ENCODE measurements at places on chromosomes 3 and 15. TPM values are rescaled to one million over a fixed set of nuclear protein-coding genes. Genes with fewer than 3 reads are reported as not detected.

- DNase-seq = no peak
Measured at GRCh38 chr3:28575100-28575745, 226.6 kb upstream of the AZI2 start.

DNA sequence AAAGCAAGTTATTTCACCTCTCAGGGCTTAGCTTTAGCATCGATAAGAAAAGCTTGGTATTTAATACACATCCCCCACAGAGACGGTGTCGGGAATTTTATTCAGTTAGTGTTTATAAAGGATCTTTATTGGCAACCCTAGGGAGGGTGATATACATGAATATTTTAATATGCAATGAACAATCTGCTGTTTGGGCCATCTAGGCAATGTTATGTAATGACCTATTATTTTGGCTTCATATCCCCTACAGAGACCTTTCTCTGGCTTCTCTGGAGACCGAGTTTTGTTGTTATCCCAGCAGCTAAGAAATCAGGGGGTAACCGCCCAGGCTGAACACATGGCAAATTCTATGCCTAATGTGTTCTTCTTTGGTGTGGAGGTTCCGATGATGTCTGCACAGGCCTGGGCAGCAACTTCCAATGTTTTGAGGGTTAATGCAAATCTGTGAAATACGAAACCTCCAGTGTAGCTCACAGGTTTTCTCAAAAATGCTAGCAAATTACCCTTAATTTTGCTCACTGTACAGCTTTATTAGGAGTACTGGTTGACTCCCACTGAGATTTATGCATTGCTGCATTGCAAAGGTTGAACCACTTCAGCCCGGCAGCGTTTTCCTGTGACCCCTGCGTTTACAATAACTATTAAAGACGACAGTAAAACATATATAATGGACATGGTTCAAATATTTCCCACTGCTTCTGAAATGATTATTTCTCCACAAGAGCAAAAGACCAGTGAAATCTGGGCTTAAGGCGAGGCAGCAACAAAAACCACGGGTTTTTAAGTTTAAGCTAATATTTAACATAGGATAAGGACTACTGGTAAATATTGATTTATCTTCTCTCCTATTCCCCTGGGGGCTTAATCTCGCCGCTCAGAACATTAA lies 298.3 kb upstream of the NR2E3 start:
- DNase-seq = no peak

DNA sequence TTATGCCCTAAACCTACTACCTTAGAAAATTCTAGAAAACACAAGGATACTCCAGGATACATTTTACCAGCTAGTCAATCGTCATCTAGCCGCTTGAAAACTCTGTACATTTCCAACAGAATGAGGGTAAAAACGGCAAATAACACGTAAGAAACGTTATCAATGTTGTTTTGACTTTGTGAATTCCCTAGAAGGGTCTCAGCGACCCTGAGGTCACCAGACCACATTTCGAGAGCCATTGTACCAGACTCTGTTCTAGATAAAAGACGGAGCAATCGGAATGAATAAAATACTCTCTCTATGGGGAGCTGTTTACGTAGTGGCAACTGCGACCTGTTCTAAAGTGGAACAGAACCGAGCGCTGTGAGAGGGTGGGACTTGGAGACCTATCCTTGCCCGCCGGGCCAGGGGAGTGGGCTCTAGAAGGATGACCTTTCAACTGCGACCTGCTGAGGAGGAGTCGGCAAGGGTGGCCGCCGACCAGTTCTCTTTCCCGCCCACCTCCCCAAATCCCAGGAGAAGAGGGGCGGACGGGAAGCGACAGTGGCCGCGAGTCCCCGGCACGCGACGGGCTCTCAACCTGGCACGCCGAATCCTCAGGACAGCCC lies 778 bp upstream of the AP4E1 start:
- DNase-seq = no peak

Gene SLC24A5
- total RNA-seq = not detected

DNA sequence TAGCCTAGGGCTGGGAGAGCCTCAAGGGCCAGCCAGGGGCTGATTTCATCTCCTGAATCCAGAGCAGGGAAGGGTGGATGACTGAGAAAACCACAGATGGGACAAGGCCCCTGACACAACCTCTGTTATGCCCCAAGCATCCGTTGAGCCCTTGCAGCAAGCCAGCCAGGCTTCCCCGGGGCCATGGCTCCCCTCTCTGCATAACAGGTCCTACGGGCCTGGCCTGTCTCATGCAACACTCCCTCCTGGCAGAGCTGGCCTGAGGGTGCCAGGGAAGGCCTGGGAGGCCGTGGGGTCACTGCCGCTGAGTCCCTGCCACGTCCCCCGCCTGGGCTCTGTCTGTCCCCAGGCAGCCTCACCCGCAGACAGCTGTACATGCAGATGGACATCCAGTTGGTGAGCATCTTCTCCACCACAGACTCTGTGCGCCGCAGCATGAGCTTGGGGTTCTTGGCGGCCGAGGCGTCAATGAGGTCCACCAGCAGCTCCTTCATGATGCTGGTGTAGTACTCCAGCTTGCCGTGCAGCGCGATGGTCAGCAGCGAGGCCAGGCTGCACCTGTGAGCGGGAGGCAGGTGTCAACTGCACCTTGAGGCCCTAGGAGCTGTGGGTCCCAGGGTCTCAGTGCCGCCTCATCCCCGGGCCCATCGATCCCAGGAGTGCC lies 22.1 kb downstream of the H1-8 start:
- no peak for DNase-seq

Gene GPR62
- total RNA-seq = not detected

Gene CATSPER2
- 1.8 TPM for total RNA-seq

GRCh38 chr3:187811585-187812250 lies 66.5 kb upstream of the BCL6 start:
- no peak for DNase-seq

Measured in breast epithelium (tissue), 4 donors.